ENCODE measurements at places on chromosomes 16 and 17. TPM values are rescaled to one million over a fixed set of nuclear protein-coding genes. Genes with fewer than 3 reads are reported as not detected.

Gene C16orf86
- total RNA-seq: 0.66 TPM

Gene USP43
- total RNA-seq: 8.5 TPM

Gene PDE6G
- not detected for total RNA-seq

Gene C17orf100
- total RNA-seq: 1.8 TPM

Gene C16orf89
- not detected for total RNA-seq

Gene AURKB
- total RNA-seq: 78.9 TPM

Gene ETV4
- 80.3 TPM for total RNA-seq

Gene TLCD2
- 5.9 TPM for total RNA-seq

Gene TOX3
- total RNA-seq: 27.4 TPM

Gene TBC1D3D
- total RNA-seq: 4.7 TPM

Gene SLC35G6
- not detected for total RNA-seq

Gene PRDM7
- total RNA-seq: not detected

Gene CES1
- 0.86 TPM for total RNA-seq

Gene EPX
- not detected for total RNA-seq

Gene SMPD3
- 1.2 TPM for total RNA-seq

Gene TNP2
- not detected for total RNA-seq

Gene KRTAP1-1
- total RNA-seq: 15.9 TPM

Gene CCL1
- not detected for total RNA-seq

Gene PGAP3
- total RNA-seq: 1,186 TPM

Gene IL21R
- not detected for total RNA-seq

Gene MMP28
- total RNA-seq: not detected

Gene KRTAP1-5
- total RNA-seq: not detected

Gene ENPP7
- not detected for total RNA-seq

Gene VWA3A
- total RNA-seq: 0.33 TPM

Gene KLHL10
- total RNA-seq: not detected

Gene ZDHHC1
- total RNA-seq: 24.4 TPM

Gene ZNF205
- total RNA-seq: 17.7 TPM

Gene KRTAP4-2
- not detected for total RNA-seq

Gene ABCC12
- not detected for total RNA-seq

Gene CDRT15
- not detected for total RNA-seq

Gene ATP2A3
- 4.8 TPM for total RNA-seq

Gene GPR142
- total RNA-seq: not detected

Gene TMEM219
- total RNA-seq: 92.1 TPM

Gene SLC38A8
- total RNA-seq: not detected

Gene UTP4
- total RNA-seq: 116 TPM

Gene CCL13
- not detected for total RNA-seq

Gene OR1G1
- total RNA-seq: not detected

Gene GNG13
- not detected for total RNA-seq

Gene CCL7
- not detected for total RNA-seq

Gene TRIM72
- total RNA-seq: not detected

Gene SLFN12
- total RNA-seq: 0.44 TPM

Gene GCGR
- not detected for total RNA-seq

Gene CDRT4
- 2.8 TPM for total RNA-seq

Gene LGALS9
- total RNA-seq: 93.1 TPM

Gene FAM171A2
- 2.0 TPM for total RNA-seq

Gene TRPV3
- 0.38 TPM for total RNA-seq

Gene CDYL2
- total RNA-seq: 1.0 TPM

Gene UBE2I
- total RNA-seq: 261 TPM

Gene SLFN14
- total RNA-seq: not detected

Gene NPIPB12
- total RNA-seq: 86.4 TPM

Gene ATP1B2
- total RNA-seq: not detected

Gene MAP2K3
- 93.5 TPM for total RNA-seq

Measured in Calu3 (cell line).